ENCODE measurements at places on chromosomes 2 and 18.

DNA sequence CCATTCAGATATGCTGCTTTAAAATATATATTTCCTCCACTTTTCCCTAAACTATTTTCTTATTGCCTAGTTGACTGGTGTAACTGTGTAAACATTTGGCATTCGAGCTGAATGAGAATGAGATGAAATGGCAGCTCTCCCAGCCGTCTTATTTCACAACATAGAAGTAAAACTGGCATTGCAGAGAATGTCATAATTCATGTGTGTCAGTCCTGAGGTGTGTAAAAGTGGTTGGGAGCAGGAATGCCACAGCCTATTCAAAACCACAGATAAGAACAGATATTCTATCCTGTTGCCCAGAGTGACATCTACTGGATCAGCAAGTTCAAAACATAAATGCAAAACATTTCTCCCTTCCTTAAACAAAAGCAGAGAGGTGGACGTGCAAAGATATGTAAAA, 565.5 kb upstream of the CHAC2 start:
- DNase-seq = no peak

GRCh38 chr2:168819829-168820489, 17.5 kb downstream of the NOSTRIN start:
- no peak for DNase-seq

- no peak for DNase-seq
Measured at GRCh38 chr2:192741889-192742288, 547.2 kb upstream of the TMEFF2 start.

- DNase-seq = peak; percentile 18
Measured at GRCh38 chr2:134706587-134707329, 12.0 kb downstream of the TMEM163 start.

DNA sequence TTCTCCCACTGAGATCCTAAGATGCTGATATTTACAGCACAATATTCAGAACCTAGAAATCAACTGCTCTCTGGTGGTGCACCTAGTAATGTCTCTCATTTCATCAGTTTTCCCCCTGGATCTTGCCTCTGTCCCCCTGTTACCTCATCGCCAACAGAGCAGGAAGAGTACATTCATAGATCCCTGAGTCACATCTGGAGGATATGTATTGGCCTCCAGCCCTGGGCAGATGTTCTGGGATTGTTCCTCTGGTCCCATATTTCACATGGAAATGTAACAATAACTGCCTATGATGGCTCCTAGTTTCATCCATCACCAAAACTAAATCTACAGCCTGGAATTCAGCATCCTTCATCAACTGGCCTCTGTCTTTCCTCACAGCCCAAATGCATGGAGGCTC, 278.8 kb upstream of the SLC14A2 start:
- no peak for DNase-seq

GRCh38 chr18:50611529-50611941, 51.6 kb downstream of the MAPK4 start:
- no peak for DNase-seq

DNA sequence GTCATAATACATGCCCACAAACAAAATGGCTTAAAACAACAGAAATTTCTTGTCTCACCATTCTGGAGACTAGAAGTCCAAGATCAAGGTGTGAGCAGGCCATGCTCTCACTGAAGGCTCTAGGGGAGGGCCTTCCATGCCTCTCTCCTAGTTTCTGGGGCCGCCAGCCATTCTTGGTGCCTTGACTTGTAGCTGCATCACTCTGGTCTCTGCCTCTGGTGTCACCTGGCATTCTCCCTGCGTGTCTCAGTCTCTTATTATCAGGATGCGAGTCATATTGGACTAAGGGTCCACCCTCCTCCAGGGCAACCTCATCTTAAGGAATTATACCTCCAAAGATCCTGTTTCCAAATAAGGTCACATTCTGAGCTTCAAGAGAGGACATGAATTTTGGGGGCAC, 76.1 kb downstream of the KCNF1 start:
- no peak for DNase-seq

GRCh38 chr2:80893711-80894110, 589.2 kb upstream of the LRRTM1 start:
- DNase-seq = no peak

DNA sequence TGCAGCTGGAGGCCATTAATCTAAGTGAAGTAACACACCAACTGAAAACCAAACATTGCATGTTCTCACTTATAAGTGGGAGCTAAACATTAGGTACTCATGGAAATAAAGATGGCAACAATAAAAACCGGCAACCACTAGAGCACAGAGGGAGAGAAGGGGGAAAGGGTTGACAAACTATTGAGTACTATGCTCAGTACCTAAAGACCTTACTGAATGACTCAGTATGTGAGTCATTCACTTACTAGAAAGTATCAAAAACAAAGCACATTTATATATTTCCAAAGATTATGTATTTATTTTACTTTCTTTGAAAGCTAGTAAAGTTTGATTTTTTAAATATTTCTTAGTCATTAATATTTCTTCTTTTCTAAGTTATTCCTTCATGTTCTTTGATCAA, 48.9 kb downstream of the ZNF385B start:
- DNase-seq = no peak

DNA sequence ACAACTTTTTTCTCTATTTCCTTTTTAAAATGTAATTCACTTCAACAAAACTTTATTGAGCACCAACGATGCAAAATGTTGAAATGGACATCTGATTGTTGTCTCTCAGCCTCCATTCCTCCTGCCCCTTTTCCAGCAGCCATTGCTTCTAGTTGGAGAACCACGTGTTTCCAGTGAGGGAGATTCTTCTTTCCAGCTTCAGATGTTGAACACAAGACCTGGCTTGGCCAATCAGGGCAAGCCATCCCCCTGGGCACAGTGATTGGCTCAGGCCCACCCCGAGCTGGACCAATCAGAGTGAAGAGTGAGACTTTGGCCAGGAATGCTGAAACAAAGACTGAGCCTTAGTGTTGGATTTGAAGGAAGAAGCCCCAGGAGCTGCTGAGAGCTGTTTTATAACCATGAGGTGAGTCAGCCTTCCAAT, 59.0 kb downstream of the E2F6 start:
- no peak for DNase-seq

DNA sequence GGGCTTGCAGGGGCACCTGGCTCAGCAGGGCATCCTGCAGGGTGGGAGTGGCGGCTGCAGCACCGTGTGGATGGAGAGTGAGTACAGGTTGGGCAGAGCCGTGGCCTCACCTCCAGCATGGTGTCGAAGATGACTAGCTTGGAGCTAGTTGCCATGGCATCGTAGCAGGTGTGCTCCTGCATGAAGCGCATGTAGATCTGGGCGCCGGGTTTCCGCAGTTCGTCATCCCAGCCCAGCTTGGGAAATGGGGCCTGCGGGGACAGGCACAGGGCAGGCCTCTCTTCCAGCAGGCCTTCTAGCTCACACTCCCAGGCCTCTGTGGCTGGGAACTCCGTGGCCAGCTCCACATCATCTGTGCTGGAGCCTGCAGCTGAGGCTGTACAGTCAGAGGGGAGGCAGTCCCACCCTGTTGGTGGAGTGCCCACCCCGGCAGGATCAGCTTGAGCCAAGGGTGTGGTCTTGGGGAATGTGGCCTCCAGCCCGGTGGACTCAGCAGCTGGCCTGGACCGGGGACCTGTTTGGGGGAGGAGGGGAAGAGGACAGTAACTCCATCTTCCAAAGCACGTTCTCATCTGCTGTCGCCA, 1.6 kb downstream of the PRKAG3 start:
- no peak for DNase-seq

- no peak for DNase-seq
Measured at GRCh38 chr2:150319085-150319484, 168.4 kb downstream of the RND3 start.

- no peak for DNase-seq
Measured at GRCh38 chr2:30441023-30441422, 6.0 kb upstream of the LCLAT1 start.

DNA sequence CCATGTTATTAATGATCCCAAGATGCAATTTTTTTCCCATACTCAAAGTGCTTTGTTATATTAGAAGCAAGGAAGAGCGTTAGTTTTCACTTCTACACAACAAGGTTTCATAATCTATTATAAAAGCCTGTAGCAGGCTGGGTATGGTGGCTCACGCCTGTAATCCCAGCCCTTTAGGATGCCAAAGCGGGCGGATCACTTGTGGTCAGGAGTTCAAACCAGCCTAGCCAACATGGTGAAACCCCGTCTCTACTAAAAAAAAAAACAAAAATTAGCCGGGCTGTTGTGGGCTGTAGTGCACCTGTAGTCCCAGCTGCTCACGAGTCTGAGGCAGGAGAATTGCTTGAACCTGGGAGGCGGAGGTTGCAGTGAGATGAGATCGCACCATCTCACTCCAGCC, 19.0 kb upstream of the SERPINB2 start:
- DNase-seq = no peak

GRCh38 chr2:170228429-170228828, 50.5 kb downstream of the MYO3B start:
- no peak for DNase-seq

DNA sequence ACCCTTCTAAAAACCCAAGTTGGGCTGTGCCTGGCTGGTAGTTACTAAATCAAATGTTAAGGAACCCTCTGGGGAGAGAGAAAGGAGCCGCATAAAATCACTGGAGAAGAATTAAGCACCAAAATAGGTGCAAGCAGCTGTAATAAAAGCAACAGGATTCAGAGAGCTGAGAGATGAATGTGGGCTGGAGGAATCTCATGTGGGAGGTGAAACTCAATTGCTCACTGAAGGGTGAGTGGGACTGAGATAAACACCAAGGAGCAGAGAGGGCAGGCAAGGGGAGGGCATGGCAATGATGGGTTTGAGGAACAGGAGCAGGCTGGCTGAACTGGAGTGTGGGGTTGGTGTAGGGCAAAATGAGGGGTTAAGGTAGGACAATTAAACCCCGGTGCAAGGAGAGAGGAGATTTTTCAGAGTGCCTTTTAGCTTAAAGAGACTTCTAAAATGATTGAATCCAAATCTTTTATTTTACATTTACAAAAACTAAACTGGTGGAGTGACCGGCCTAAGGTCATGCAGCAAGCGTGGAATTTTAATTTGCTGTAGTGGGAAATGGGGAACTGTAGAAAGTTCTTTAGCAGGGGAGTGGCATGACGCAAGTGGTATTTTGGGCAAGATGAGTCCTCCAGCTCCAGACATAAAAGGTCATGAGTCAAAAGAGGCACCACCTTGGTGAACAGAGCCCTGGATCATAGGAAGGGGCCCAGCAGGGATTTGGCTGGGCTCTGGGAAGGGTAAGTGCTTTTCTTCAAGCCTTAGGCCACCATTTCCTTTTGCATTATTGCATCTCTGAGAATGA, 10.5 kb downstream of the PLB1 start:
- DNase-seq = peak; percentile 84

GRCh38 chr2:142061733-142062132, 69.1 kb downstream of the LRP1B start:
- DNase-seq = no peak

DNA sequence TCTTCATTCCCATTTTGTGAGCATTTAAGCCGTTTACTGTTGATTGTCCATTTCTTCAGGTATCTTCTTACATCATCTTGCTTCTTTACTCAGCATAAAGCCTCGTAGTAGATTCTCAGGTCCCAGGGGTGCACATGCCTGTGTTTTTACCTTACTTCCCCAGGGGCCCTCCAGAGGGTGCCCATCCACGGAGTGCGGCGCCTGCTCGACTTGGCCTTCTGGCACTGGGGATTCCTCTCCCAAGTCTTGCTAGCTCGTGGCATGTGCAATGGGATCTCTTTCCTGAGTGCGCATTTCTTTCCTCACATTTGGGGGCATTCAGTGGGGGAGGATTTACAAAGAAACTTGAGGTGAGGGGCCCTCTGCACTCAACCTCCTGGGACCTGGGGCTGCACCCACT, 148.1 kb downstream of the AGAP1 start:
- no peak for DNase-seq

DNA sequence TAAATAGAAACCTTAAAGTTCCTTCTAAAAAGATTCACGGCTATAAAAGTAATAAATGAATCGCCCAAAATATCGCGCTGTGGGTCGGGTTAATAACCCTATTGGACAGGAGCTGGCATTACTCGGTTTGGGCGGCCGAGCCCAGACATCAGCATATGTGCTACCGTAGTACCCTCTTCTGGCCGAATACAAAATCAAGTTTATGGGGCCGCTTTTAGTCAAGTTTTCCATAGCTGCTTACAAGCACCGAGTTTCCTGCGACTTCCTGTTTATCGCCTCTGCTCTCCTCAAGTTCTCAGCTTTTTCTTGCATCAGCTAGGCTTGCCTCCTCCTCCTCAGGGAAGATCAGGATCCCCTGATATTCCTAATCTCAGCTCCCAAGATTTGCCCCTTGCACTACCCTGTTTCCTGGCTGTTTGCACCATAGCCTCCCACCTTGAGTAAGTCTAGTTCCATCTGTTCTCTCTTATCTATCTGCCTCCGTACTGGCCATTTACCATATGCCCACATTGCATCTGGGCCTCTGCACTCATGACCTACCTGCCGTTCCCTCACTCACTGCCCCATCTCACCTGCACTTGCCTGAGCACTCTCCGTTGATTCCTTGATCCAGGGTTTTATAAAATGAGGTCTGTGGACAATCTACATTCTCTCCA, 56.1 kb downstream of the SLC35F5 start:
- DNase-seq = peak; percentile 87

DNA sequence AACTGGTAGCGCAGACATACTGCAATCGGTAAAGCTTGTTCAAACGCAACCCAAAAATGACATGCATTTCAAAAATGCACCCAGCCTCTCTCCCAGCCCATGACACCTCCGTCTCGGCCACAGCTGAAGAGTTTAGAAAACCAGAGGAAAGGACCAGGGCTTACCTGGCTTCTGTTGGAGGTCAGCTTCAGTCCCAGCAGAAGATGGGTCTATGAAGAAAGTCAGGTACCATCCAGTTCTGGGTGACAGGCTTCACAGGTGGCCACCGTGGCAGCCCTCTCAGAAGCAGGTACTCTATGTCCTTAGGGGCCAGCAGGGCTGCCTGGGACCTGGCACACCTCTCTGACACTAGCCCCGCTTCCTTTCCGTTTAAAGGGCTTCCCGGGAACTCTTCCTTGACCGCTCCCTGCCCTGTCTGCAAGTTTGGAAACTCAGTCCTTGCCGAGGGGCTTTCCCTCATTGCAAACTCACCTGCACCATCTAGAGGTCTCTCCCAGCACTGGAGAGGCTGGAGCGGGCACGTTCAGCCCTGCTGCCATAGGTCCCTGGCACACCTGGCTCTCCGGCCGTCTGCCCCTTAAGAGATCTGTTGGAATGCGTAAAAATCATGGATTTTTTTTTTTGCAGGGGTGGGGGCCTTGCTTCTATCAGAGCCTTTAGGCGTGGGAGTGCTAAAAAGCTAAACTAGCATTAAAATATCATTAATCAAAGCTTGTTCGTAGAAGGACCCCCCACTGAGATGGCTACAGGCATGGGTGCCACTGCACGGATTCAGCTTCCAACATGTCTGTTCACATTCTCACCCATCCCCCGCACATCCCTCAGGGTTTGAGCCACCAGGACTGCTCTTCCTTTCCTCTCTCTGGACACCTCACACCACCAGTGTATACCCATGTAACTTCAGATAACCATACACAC, at the start of gene EDAR:
Gene EDAR (minus strand): TSS at position 425 of the 918 bp plus-strand sequence. CDS start 58,206 bp downstream, outside the sequence.
- DNase-seq = no peak

DNA sequence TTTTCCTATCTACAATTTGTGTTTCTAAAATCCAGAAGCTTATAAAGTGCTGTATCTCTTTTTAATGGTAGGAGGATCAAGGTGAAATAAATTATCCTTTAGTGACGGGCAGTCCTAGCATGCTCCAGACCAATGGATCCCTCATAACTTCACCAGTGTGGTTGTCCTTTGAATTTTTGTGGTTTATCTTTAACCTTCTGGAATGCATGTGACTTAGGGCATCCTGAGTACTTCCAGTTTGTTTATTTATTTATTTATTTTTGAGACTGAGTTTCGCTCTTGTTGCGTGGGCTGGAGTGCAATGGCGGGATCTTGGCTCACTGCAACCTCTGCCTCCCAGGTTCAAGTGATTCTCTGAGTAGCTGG, 40.4 kb downstream of the NUP35 start:
- no peak for DNase-seq

- DNase-seq = no peak
Measured at GRCh38 chr2:668000-668398, 9.2 kb downstream of the TMEM18 start.

Measured in inflammatory macrophage (primary cell).